Stimulated activated CD8-positive, alpha-beta memory T cell treated with anti-CD3 and anti-CD28 coated beads, Interleukin-4, amount 100 ng/mL, for 4 hours (primary cell): ENCODE measurements at places on chromosomes 1 and 21.

GRCh38 chr1:18907021-18907916 is 4.9 kb upstream of the ALDH4A1 start:
- DNase-seq = peak; percentile 31

- no peak for DNase-seq
These were observed 603.1 kb upstream of the ADGRL2 start for GRCh38 chr1:81197591-81197990.

- DNase-seq = no peak
These were observed 7.8 kb downstream of the VANGL2 start for GRCh38 chr1:160407839-160408801.

GRCh38 chr1:220652995-220653394 is 37.2 kb upstream of the C1orf115 start:
- no peak for DNase-seq

DNA sequence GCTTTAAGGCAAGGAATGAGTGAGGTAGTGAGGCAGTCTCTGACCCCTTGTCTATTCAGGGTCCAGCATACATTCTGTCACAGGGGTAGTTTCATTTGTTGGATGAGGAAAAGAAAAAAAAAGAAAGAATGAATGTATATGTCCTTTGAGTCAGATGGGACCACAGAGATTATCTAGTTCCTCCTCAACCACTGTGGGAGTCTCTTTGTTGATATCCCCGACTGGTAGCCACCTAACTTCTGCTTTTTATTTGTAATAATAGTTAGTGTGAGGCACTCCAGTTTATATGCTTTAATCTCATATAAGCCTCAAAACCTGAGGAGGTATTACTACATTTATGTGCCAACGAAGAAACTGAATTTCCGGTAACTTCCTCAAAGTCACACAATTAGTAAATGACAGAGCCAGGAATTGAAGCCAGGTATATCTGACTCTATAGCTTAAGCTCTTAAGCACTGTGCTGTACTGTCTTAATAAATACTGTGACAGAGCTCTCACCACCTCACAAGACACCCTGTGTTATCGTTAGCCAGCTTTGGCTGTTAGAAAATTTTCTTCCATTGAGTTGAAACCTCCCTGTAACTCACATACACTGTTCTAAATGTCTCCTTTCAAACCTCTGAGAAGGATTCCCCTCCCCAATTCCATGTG is 82.2 kb downstream of the MDM4 start:
- no peak for DNase-seq

GRCh38 chr1:17845583-17845982 is 90.5 kb downstream of the ACTL8 start:
- DNase-seq = no peak

- no peak for DNase-seq
These were observed 631.9 kb upstream of the PKN2 start for GRCh38 chr1:88052167-88052566.

GRCh38 chr1:110555807-110556470 is 37.0 kb upstream of the KCNA10 start:
- no peak for DNase-seq
